ENCODE measurements at places on chromosomes 5 and 9. TPM values are rescaled to one million over a fixed set of nuclear protein-coding genes. Genes with fewer than 3 reads are reported as not detected.

DNA sequence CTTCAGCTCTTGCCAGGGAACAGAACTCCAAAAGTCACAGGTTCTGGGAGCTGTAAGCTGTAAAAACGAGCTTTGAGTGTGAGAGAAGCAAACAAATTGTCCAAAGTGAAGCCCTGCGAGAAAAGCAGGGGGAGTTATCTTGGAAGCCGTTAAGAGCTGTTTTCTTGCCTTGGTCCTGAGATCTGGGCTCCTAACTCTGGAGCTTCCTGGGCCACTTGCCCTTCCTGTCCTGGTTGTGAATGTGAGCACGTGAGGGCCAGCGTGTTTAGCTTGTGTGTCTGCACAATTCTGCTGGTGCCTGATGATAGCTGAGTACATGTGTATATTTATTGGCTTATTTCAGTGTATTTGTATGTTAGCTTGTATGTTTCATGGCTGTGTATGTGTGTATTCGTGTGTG, 40.5 kb downstream of the DAB2IP start:
- DNase-seq = no peak

The CFAP157 gene
- total RNA-seq = 0.27 TPM

DNA sequence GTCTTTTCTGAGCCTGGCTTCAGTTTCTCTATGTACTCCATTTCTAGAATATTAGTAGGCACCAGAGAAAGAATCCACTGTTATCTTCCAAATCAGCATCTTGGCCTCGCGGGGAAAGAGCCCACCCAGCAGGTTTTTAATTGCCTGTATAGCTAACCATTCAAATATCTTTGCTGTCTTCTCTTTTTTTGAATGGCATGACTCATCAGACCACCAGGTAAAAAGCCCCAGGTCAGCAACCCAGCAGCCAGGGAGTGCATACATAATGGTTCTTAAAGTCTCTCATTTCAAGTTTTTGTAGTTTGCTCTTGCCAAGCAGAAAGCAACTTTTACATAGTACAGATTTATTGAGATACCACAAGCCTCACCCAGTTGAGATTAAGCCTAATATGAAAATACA, 50.7 kb downstream of the TMEM167A start:
- no peak for DNase-seq

DNA sequence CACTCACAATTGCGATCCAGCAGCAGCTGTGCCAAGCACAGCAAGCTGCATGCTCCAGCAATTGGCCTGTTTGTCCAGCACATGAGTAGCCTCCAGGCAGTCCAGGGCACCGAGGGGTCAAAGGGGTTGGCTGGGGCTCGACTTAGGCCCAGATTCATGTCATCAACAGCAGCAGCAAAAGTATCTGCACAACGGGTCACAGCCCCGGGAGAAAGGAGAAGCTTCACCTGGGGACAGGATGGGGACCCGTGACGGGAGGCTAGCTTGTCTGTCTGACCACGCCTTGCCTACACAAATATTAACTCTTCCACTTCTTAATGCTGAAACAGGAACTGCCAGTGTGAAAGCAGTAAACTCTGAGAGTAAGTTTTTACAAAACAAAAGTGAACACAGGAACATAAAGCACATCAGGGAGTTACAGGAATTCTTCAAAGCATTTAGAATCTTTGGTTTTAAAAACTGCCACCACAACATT, 191.2 kb downstream of the PIK3R1 start:
- no peak for DNase-seq

GRCh38 chr9:10032166-10032565, 580.6 kb downstream of the PTPRD start:
- DNase-seq = no peak

The SERF1A gene
- 10.0 TPM for total RNA-seq

DNA sequence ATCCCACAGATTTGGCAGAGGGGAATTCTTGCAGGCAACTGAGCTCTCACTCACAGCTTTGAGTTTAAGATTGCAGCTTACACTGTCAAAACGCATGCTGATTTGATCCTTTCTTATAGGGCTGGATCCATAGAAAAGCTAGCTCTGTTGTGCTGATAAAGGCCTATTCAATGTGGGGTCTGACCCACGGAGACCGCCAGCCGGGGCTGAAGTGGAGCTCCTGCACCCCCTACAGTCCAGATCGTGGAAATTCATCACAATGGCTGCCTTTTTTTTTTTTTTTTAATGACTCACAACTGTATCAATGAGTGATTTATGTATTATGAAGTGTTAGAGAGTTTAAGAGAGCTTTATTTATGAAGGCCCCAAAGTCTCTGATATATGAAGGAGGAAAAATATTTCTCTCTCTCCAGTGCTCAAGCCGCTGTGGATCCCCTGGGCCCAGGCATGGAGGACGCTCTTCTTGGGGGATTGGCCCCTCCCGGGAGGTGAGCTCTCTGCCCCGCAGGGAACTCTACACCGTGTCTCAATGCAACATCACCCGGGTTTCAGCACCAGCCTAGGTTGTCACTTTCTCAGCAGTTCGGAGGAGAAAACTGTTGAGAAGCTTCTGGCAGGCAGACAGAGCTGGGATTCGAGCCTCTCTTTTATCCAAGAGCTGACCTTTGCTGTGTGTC, 700.2 kb downstream of the IRX1 start:
- DNase-seq = no peak

The FGFR4 gene
- 1.6 TPM for total RNA-seq

DNA sequence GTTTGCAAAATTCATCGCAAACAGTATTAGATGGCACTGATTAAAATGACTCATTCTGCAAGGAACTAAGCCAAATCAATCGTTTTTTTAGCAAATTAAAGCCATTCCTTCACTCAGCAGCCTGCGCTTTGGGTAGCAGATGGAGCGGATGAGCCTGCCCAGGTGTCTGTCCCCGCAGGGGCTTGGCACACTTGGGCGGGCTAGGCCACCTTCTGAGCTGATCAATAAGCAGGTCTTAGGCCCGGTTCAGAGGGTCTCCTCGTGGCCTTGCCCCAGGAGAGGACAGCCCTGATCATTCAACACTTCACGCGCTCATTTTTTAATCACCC, 78.0 kb upstream of the FCN1 start:
- no peak for DNase-seq

GRCh38 chr5:57862942-57863341, 380.3 kb upstream of the ACTBL2 start:
- DNase-seq = no peak

DNA sequence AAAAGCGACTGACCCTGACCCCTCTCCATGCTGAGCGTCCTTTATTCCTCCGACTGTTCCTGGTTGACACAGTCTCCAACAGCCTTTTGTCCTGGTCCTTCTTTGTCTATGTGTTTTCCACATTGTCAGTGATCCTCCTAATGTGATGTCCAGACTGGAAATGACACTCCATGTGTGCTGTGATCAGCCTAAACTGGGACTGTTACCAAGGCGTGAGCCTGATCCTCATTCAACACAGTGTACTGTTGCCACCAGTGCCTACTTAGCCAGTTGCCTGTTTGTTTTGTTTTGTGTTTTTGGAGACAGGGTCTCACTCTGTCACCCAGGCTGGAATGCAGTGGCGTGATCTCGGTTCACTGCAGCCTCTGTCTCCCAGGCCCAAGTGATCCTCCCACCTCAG, 192.1 kb downstream of the GOLPH3 start:
- DNase-seq = no peak

The IL13 gene
- total RNA-seq = not detected

- DNase-seq = no peak
Observed at GRCh38 chr9:121884057-121884541, 209.0 kb downstream of the TTLL11 start.

The FGF18 gene
- 1.6 TPM for total RNA-seq

DNA sequence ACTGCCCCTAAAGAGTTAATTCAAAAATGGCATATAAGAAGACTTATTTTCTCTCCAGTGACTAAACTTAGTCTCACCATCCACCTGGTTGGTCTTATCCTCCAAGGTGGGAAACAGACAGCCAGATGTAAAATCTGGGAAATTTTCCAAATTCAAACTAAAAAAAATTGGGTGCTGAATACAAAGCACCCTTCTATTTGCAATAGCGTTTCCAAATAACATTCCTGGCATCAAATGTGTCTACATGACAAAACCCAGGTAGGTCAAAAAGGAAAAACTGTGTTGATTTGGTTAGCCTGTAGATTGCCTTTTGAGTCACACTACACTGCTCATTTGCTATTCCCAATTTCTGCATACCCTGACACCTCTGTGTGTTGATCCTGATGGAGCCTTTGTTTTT, 252.2 kb downstream of the NR2F1-AS1 start:
- no peak for DNase-seq

The IL4 gene
- total RNA-seq = not detected

DNA sequence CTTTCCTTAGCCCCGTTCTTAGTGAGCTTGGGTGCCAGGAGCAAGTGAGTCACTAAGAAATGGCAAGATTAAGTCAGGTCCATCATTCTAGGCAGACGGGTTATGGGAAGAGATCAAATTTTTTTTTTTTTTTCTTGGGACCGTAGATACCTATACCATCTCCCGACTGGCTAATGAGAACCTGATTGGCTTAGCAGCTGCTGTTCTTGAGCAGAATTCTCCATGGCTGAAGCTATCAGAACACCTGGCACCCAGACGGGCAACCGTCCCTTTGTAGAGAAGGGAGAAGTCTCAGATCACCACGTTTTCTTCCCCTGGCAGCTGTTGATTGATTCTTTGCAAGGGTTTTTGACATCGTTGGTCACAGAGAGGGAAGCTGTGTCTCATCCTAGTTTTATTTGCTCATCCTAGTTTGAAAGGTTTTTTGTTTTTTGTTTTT, 78.6 kb downstream of the AOPEP start:
- no peak for DNase-seq

- no peak for DNase-seq
Observed at GRCh38 chr9:6777213-6777902, 19.6 kb downstream of the KDM4C start.

DNA sequence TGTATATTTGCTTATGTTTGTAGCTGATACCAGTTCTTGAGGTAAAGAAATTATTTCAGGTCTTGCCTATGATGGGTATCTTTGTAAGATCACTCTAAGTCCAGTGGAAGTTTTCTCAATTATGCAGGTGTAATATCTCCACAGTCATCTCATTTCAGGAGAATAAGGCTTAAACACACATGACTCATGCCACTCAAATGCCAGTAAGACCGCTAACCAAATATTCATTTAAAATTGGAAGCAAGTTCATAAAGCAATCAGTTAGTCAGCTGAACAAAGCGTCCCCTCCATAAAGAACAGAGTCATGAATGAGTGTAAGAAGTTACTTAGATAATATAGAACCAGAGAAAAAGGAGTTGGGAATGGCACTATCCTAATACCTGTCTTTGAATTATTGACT, 248.7 kb downstream of the LURAP1L start:
- no peak for DNase-seq

DNA sequence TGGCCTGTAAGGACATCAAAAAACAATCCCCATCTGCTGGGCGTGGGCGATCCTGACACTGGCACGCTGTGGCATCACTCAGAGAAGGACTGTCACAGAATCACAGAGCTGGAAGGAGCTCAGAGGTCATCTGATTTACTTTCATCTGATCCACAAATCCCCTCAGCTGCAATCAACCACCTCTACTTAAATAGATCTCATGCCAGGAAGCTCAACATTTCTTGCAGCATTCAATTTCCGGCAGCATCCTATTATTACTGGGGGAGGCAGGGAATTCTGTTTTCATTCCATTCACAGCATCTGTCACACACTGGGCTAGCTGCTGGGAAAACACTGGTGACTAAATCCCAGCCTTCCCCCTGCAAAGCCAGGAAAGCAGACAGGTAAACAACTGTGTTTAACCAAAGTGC, 38.3 kb downstream of the RETREG1 start:
- no peak for DNase-seq

The TEK gene
- 14.9 TPM for total RNA-seq

DNA sequence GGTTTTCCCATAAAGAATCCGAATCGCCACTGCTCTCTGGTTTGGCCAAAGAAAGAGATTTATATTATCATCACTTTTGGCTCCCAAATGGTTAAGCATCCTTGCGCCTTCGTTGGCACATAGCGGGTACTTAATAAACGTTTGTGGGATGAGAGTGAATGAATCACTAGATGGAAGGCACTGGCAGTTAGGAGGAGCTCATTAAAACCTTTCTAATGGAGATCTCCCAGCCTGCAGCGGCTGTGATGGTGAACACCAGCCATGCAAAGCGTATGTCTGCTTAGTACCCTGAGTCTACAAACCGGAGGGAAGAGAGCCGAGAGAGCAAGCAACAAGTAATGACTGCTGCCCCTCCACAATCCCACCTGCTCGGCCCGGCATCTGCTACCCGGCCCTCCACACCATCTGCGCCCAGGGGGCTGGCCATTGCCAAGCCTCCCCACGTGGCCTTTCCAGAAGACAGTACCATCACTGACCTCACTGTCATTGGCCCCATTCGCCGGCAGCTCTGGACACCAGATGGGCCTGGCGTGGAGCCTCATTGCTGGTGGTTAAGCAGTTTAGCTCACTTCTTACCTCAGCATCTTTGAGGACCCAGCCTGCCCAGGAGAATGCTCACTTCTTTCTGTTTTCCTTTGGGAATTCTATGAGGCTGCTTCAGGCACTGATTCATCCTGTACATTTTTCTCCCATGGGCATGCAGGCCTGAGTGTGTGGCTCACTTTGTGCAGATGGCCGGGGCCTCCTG, 39.3 kb upstream of the ANKRD33B start:
- no peak for DNase-seq

DNA sequence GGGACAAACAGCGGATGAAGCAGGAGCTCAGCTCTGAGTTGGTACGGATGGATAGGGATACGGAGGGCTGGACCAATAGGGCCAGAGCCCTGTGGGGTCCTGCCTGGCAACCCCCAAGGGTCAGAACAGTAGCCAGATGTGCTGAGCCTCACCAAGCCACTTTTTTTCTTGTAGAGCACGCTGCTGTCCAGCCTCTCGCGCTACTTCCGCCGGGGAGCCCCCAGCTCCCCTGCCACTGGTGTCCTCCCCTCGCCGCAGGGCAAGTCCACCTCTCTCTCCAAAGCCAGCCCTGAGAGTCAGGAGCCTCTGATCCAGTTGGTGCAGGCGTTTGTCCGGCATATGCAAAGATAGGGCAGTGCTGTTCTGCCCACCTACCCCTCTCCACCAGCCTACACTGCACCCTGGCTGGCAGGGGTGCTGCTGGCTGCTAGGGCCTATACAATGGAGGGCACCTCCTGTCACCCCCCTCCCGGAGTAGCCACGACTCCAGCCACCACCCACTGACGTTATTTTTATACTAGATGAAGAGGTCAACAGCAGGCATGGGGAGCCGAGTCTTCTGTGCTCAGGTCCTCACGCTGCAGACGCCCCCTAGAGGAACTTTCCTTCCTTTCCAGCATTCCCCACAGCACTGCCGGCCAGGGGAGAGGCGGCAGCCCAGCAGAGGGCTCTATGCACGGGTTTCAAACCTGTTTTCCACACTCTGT, 21.6 kb downstream of the SH3GLB2 start:
- DNase-seq = no peak

DNA sequence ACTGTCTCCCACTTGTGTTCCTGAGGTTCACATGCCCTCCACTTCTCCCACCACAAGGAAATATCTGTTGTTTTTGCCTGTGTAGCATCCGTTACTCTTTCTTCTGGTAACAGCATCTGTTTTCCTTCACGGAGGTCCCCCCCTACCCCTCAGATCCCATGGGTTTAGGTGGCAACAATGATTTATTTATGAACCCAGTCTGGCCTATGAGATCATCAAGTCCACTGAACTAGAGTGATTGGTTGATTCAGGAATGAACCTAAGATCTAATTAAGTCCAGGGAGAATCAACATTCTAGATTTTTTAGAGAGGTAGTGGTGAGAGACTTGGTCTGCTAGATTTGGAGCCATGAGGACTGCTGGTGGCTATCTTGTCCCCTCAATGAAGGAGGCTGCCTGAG, 166.8 kb downstream of the NR3C1 start:
- DNase-seq = no peak

- no peak for DNase-seq
Observed at GRCh38 chr5:80963966-80964481, 3.9 kb downstream of the RASGRF2 start.

GRCh38 chr5:146068206-146068605, 37.2 kb downstream of the PLAC8L1 start:
- DNase-seq = no peak
